Kidney (tissue), 22 donors: ENCODE measurements at places on chromosomes 4 and X. TPM values are rescaled to one million over a fixed set of nuclear protein-coding genes. Genes with fewer than 3 reads are reported as not detected.

Gene LPAR4
- not detected for polyA plus RNA-seq

DNA sequence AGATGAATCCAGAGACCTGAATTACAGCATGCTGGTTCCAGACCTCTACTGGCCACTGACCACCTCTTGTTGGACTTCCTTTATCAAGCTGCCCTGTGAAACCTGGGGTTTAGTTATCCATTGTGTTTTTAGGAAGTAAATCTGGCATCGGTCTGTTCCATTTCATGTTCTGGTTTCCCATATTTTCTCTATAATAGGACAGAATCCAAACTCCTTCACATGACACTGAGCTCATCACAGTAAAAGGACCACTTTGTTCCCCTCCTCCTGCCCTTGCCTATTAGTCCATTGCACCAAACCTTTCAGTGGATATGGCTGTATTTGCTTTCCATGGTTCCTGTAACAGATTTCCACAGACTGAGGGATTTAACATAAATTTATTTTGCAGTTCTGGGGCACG, 4.0 kb downstream of the MFAP3L start:
- no peak for DNase-seq

Gene PRSS12
- 0.54 TPM for polyA plus RNA-seq

Gene FOXP3
- polyA plus RNA-seq, result 0.45 TPM

Gene HTN3
- not detected for polyA plus RNA-seq

DNA sequence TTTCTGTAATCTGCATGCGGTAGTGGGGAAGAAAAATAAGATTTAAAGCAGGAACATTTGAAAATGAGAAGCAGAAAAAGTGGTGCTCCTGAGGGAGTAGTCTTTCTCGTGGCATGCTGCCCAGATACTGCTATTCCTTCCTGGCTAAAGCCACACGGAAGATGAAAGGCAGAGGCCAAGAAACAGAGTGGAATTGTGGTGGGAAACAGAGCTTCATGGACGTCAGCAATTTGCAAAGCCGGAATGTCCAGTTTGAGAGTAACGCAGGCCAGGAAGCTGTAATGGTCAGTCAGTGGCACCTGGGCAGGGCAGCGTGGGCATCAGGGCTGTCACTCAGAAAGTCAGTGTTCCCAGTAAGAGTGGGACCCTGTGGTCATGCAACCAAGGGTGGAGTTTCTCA, 63.7 kb upstream of the FMR1 start:
- DNase-seq, result peak; percentile 25

DNA sequence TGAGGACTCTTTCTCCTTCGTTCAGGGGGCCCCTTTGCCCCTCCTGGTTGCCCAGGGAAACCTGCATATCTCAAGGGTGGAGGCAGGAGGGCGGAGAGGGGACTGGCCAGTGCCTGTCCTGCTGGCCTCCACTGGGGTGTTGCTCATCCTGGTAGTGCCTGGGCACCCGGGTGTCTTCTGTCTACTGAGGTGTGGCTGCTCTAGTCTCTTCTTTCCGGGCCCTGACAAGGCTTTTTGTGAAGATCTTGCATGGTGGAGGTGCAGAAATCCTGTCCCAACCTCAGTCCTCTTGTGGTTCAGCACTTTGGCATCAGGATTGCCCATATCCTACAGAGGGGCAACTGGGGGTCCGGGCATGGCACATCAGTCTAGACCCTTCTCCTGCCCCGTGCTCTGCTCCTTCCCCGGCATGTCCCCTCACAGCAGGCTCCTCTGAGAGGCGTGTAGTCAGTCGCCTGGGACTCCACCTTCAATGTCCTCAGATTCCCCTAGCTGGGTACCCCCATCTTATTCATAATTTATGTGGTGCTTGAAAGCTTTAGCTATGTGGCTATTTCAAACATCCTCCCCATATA, 1.9 kb downstream of the CCDC110 start:
- DNase-seq, result no peak

DNA sequence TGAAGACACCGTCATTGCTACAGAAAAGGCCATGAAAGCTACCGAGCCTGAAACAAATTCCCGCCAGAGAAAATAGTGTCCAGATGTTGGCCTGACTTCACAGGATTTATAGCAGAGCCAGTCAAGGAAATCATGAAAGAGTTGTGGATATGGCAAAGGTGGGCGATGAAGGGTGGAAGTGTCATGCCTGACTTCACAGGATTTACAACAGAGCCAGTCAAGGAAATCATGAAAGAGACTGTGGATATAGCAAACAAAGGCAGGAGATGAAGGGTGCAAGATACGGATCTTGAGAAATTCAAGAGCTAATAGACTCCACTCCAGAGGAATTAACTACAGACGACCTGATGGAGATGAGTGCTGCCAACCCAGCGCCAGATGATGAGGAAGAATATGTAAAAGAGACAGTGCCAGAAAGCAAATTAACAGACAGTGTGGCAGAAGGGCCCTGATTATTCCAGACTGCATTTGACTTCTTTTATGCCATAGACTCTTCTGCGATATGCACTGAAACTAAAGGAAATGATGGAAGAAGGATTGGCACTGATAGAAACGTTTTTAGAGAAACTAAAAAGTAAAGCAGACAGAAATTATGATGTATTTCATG, 17.2 kb downstream of the TRMT44 start:
- no peak for DNase-seq
